ENCODE measurements at places on chromosomes 12 and 14. TPM values are rescaled to one million over a fixed set of nuclear protein-coding genes. Genes with fewer than 3 reads are reported as not detected.

Gene KRT83
- not detected for total RNA-seq

Gene RTN1
- total RNA-seq = 11.1 TPM

Gene CABP1
- total RNA-seq = 0.26 TPM

Gene TSPAN11
- total RNA-seq = 52.3 TPM

Gene CCDC197
- not detected for total RNA-seq

Gene AKAP6
- 4.7 TPM for total RNA-seq

Gene TPPP2
- total RNA-seq = not detected

Gene GPD1
- 9.0 TPM for total RNA-seq

Gene GPR84
- not detected for total RNA-seq

Gene RASSF9
- total RNA-seq = 2.0 TPM

Gene KCNK10
- total RNA-seq = 0.12 TPM

Gene KRT81
- total RNA-seq = 0.31 TPM

Gene TCL1B
- total RNA-seq = not detected

Gene STYK1
- 8.9 TPM for total RNA-seq

Gene KERA
- total RNA-seq = 0.17 TPM

Gene HIF1A
- 114 TPM for total RNA-seq

Data from type B pancreatic cell (in vitro differentiated cells).